AG20443 (cell line): ENCODE measurements at places on chromosomes 3 and 15.
A peak's percentile ranks its signal among the peaks of the same experiment; 100 is the strongest.

GRCh38 chr3:156781310-156782230 lies 44.6 kb upstream of the LEKR1 start:
- peak; percentile 32 for DNase-seq

DNA sequence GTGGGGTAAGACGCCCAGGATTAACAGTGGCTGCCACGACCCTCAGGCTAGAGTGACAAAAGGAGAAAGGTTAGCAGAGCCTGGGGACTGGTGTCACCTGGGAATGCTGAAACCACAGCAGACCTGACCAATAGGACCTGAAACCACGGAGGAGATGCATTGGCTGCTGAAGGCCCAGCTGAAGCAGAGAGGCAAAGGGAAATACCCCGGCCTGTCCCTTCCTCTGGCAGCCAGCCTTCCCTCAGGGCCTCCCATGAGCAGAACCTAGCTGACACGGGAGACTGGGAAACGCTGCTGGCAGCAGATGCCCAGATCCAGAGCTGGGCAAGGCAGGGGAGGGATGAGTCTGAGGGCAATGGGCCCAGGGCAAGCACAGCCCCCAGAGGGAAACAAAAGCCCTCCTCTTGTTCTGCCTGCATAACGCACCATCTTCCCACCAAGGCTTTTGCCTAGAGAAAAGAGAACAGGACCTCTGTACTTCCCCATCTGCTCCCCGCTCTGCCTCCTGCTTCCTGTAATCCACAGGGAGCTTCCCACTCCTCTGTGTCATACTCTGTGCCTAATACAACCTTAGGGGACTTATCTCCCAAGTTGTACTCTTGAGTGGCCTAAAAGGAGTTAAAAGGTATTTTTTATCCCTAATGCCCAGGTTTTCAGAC lies 216.2 kb downstream of the ABHD5 start:
- no peak for DNase-seq

GRCh38 chr3:108509263-108509662 lies 1.1 kb downstream of the MYH15 start:
- no peak for DNase-seq

DNA sequence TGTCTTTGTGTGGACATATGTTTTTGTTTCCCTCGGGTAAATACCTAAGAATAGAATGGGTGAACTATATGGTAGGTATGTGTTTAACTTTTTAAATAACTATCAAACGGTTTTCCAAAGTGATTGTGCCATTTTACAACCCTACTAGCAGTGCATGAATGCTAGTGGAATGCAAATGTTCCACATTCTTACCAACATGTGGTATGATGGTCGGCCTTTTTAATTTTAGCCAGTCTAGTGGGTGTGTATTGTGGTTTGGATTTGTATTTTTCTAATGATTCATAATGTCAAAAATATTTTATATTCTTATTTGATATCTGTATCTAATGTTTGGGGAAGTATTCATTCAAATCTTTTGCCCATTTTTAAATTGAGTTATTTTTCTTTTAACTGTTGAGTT lies 68.2 kb upstream of the SMAD3 start:
- DNase-seq, result peak; percentile 71

DNA sequence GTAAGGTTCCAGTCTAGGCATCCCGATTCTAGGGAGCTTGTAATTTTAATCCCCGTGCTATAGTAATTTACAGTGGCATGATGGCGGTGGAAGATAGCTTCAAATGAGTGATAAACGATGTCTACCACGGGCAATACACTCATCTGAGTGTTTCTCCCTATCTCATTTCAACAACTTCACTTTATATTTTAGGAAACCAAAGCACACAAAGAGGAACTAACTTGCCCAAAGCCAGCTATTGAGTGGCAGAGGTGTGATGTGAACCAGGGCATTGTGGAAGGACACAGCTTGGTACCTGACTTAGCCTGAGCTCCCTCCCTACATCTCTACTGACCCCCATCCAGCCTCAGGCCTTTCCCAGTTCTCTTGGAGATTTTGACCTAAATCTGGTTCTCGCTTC lies 16.9 kb upstream of the FILIP1L start:
- no peak for DNase-seq
